HuH-7 (cell line): ENCODE measurements at places on chromosomes 12 and 14.

DNA sequence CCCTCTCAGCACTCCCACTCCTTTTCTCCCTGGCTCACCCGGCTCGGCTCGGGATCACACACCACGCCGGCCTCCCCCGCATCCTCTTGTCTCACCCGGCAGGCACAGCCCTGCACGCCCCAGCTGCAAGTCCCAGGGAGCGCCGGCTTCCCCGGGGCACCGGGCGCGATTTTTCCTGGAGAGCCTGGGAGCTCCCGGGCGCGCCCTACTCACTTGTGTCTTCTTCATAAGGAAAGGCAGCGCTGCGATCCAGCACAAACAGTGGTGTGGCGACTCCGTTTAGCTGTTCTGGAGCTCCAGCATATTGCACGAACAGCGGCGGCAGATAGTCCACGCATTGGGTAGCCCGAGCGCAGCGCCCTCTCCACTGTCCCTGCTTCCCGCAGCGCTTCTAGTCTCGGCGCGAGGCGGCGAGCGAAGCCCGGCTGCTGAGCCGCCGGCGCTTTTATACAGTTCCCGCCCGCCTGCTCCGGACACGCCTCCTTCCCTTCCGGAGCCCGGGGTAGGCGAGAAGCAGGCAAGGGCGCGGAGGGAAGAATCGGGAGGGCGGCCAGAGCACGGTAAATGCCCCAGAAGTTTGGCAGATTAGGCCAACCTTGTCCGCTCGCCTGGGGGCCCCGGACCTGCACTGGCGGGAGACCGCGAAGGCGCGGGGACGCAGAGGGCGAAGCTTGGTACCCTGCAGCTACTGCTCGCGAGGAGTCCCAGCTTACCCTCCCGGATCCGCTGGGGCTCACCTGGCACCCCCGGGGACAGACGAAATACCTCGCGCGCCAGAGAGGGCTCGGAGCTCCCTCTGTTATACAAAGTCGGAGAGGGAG is at the start of gene KITLG:
Gene KITLG (minus strand): TSS at position 421 of the 821 bp plus-strand sequence. CDS start 193 bp downstream, at position 228.
- DNase-seq = peak; percentile 89

DNA sequence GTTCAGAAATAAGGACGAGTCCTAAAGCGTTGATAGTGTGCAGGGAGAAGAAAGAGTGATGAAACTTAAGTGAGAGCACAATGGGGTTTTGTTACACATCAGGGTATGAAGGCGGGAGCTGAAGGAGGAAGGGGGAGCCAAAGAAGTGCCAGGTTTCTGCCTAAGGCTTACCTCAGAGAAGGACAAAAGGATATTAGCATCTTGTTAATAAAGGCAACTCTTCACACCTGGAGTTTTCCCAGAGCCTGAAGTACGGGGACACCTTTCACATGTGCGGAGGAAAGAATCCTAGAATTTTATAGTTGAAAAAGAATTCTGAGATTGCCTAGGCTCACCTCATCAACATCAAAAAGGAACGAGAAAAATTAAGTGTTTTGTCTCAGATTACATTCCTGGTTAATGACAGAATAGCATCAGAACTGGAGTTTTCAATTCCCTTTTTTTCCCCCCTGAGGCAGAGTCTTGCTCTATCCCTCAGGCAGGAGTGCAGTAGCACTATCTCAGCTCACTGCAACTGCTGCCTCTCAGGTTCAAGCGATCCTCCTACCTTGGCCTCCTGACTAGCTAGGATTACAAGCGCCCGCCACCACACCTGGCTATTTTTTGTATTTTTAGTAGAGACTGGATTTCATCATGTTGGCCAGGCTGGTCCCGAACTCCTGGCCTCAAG is 2.2 kb upstream of the SAV1 start:
- DNase-seq = no peak

DNA sequence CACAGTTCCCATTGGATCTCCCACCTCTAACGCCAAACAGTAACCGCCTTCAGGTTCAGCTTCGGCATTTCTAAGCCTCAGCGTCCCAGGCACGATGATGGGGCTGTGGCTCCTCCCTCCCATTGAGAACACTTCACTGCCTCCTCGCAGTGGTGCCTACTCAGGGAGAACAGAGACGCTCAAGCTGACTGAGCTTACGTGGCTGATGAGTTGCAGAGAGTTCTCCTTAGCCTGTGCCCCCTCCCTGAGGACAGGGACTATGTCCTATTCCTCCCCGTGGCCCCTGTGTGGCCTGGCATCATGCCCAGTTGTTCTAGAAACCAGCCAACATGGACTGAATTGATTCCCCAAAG is 87.0 kb downstream of the ITPK1 start:
- DNase-seq = no peak

GRCh38 chr14:31966896-31967668 is 110.0 kb upstream of the ARHGAP5 start:
- no peak for DNase-seq

DNA sequence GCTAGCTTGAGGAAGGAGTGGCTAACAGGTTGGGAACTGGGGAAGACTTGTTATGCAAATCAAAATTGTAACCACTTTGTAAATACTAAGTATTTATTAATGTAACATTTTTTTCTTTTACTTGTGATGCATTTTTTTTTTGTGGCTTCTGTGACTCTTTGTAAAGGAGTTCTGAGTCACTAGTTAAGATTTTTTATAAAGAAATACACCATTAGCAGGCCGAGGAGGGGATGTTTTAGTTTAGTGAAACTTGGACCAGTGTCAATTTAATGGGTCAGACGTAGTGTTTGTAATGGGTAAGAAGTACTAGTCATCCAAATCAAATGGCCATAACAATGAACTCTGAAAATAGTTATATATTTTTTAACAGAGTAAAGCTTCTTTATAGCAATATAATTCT is 43.1 kb downstream of the AKAP6 start:
- no peak for DNase-seq

GRCh38 chr14:87966816-87967215 is 26.2 kb downstream of the GALC start:
- no peak for DNase-seq

GRCh38 chr14:77059276-77059915 is 30.9 kb upstream of the IRF2BPL start:
- DNase-seq = no peak

GRCh38 chr12:18982226-18982949 is 147.1 kb upstream of the PLEKHA5 start:
- no peak for DNase-seq

DNA sequence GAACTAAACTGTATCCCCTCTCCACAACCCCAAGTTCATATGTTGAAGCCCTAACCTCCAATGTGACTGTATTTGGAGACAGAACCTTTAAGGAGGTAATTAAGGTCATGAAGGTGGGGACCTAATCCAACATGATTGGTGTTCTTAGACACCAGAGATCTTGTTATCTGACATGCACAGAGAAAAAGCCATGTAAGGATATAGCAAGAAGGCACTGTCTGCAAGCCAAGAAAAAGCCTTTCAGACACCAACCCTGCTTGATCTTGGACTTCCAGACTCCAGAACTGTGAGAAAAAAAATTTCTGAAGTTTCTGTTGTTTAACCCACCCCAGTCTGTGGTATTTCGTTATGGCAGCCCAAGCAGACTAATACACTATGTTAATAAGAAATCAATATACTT is 62.2 kb upstream of the CFL2 start:
- DNase-seq = no peak

DNA sequence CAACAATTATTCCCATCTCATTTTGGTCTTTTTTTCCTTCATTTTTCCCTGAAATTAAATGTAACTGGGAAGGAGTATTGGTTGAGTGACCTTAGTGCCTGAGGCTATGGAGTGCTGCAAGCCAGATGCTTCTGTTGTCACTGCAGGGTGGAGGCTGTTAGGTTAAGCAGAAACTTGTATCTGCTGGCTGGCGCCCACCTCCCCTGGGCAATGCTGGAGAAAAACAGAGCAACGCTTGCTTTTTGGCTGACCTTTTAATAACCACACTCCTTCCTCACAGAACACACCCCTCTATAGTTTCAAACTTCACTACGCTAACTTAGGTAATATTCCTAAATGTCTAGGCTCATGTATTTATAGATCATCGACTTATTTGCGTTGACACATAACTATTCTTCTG is 583.5 kb upstream of the NOVA1 start:
- no peak for DNase-seq

DNA sequence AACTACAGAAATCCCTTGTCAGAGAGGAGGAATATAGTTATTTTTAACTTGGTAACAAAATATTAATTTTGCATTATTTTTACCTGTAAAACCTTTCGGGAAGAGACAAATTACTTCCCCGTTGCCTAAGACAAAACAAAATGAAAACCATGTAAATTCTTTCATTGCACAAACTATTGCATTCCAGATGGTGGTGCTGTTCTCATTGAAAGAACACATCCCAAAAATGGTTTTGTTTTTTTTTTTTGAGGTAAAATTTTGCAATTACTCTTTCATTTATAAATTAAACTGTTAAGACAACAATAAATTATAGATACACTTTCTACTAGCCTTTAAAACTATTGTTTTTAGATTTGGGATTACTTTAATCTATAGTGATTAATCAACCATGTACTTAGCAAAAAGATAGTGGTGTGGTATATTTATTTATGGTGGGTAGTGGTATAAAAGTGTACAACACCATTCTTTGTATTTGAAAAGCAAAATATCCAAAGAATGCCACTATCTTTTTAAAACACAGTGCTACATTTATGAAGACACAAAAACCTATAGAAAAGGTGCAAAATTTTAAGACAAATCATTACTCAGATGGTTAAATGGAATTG is 115.5 kb downstream of the SLC38A1 start:
- DNase-seq = no peak

GRCh38 chr12:4193821-4194220 is 79.7 kb upstream of the CCND2 start:
- no peak for DNase-seq

GRCh38 chr12:91387461-91388134 is 205.0 kb upstream of the DCN start:
- DNase-seq = no peak

DNA sequence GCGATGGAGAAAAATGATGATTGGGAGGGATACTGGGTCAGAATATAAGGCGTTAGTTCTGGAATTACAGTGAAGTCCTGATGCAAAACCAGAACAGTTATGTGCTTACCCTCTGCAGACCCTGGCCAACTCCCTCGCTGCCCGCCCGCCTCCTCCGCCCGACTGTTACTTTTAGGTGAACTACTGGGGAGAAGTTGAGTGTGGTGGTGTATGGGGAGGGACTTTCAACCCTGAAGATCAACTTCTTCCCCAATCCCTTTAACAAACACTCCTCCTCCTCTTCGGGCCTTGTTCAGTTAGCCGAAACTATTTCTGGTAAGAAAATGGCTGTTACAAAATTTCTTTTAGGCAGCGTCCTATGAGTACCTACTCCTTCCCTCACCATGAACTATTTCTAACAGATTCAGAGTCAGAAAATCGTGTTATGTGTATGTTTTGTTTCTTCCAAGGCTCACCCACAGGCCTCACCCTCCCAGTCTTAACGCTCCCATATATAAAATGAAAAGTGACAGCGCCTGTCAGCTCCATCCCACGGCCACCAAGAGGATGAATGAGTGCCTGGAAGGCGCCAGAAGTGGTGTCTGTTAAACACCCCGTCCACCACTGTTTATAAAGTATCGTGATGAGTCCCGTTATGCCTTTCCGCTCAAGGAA is 1.3 kb downstream of the FBXO33 start:
- no peak for DNase-seq

GRCh38 chr14:93302688-93303581 is 29.9 kb downstream of the BTBD7 start:
- DNase-seq = no peak

GRCh38 chr12:6830286-6830890 is 2.2 kb downstream of the P3H3 start:
- no peak for DNase-seq

- DNase-seq = no peak
These were observed 70.4 kb downstream of the FUT8 start for GRCh38 chr14:65482757-65483438.

- peak; percentile 70 for DNase-seq
These were observed 73.7 kb upstream of the CISTR start for GRCh38 chr12:53825246-53826081.

- no peak for DNase-seq
These were observed 80.8 kb downstream of the SLC35F4 start for GRCh38 chr14:57785058-57785457.

GRCh38 chr12:93621986-93622385 is 49.5 kb downstream of the SOCS2 start:
- no peak for DNase-seq

GRCh38 chr12:125006365-125006764 is 12.9 kb downstream of the BRI3BP start:
- no peak for DNase-seq

- no peak for DNase-seq
These were observed 17.4 kb upstream of the ANKRD33 start for GRCh38 chr12:51870504-51870903.

DNA sequence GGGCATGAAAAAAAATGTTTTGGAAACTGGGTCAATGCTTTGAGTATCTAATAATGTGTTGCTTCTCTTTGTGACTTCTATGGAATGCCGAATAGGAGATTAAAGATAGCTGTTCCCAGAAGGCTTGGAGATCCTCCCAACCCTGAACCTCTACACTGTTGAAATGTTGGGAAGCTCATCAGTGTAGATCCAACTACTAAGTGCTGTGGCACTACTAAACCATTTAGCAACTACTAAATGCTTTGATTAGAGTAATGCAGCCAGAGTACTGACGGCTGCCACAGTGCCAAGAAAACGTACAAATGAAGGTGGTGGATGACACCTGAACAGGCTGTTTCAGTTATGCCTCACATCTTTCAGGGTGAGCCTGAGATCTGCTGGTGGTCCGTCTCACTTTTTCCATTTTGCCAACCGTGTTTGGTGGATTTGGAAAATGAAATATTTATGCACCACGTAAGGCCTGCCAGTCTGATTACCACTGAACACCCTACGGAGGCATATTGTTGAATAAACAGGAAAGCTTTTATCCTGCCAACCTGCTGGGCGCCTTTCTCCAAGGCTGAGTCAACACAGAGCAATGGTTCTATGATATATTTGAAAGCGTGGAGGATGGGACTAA is 938.0 kb upstream of the FLRT2 start:
- DNase-seq = no peak

DNA sequence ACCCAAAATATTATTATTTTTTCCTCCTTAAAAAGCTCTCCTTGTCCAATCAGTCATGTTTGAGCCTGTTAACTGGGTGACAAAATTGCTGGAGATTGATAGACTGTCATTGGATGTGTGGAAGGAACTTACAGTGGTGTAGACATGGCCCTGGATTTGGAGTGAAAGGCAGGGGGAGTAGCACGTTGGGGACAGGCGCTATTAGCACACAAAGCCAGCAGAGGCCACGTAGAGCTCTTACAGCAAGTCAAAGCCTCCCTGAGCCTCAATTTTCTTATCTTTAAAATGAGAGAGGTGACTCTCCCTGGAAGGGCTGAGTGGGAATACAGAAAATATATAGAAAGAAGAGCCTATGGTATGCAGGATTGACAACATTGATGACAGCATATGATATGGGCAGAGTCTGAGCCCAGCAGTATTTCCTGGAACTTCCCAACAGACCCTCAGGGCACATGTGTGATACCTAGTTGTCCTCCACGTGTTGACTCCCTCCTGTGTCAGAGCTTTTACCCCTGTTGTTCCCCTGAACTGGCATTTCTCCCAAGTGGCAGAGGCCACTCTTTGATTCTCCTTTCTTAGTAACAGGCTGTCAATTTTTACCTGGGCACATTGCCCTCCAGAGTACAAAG is 504.9 kb downstream of the VRK1 start:
- no peak for DNase-seq

- no peak for DNase-seq
These were observed 23.2 kb downstream of the LRRK2 start for GRCh38 chr12:40248034-40248433.
